ENCODE measurements at places on chromosomes 7 and 10.

GRCh38 chr7:102128303-102128702 is 158.4 kb upstream of the SH2B2 start:
- DNase-seq = no peak

GRCh38 chr10:13120786-13121499 is 21.0 kb downstream of the OPTN start:
- no peak for DNase-seq

GRCh38 chr7:38685851-38686250 is 54.7 kb upstream of the AMPH start:
- no peak for DNase-seq

GRCh38 chr7:116671681-116672595 is at the start of gene MET:
MET (plus strand) TSS chr7:116672196; CDS start chr7:116699085, 26,889 bp downstream.
- DNase-seq = peak; percentile 33

DNA sequence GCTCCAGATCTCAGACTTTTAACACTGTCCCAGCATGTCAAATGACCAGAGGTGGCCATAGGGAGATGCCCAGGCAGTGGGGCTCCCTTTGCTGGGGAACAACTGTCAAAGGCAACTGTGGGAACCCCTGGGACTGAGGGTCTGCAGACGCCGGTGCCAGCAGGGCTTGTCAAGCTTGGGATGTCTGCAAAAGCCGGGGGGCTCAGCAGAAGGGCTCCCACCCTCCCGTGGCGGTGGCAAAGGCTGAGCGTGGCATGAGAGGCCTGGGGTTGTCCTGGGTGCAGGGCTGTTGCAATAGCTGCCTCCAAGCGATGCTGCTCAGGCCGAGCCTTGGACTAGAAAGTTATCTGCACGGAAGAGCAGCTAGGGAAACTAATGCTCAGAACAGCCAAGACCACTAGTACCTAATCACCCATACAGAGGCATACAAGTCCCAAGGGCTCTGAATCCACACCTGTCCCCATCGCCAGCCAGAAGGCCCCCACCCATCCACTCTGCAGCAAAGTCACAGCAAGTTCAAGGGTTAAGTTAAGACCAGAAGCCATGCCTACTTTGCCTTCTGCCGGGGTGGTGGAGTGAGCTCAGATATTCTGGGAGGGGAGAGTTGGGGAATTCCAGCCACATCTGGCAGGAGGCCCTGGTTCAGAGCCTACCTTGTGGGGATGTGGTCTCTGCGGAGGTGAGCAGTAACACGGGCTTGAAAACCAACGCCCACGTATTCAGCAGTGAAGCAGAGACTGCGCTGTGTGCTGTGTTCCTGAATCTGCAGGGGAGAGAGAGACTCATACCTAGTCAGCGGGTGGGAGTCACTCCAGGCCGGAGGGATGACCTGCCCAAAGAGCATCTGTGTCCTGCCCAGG is 4.6 kb downstream of the SH2B2 start:
- no peak for DNase-seq

DNA sequence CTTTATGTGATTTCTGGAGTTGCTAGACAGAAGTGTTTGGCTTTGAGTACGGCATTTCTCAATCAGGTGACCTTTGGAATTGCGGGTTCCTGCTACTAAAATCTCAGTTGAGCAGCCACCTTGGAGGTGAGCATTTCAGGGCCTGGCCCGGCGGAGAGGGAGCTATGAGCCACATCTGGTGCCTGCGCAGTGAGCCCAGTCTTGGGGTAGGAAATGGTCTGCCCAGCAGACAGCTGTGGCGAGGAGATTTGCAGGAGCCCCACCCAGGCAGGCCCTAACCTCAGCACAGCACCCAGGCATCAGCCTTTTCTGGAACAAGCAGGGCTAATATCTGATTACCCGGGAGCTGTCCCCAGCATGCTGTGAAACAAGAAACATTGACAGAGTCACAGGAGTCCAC is 547.9 kb upstream of the FOXK1 start:
- no peak for DNase-seq

GRCh38 chr7:1619152-1620079 is 49.6 kb upstream of the PSMG3 start:
- DNase-seq = no peak

- DNase-seq = no peak
Measured at GRCh38 chr7:85320699-85321476, 134.0 kb upstream of the SEMA3D start.

DNA sequence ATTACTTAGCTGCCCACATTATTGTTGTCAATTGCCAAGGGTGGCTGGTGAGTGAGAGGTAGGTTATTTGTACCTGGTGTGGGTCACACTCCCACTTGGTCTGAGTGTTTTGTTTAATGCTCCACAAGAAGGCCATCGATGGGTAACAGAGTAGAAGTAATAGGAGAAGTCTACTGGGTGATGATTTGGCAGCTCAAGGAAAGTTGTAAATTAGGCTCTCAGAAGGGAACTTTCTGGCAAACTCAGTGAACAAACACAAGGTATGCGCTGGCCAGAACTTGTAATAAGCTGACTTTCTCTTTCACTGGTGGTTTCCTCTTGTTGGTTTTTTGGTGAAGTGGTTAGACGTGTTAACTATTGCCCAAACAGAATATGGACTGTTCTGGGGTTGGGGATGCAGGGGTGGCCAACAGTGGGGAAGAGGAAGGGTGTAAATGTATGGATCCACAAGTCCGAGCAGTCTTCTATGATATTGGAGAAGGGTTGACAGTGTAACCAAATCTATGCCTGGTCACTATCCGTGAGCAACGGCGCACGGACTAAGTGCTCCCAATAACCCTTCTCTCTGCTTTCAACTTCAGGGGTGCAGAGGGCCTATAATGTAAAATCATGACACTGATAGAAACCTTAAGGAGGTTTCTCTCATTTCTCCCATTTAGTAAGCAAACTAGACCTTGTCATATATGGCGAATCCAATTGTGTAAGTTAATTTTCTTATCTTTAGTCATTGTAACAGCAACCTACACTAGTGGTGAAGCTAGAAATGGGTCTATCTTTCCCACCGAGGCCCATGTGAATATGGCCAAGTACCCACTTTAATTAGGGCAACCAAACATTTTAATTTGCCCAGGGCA is 212.8 kb downstream of the PTEN start:
- DNase-seq = no peak

DNA sequence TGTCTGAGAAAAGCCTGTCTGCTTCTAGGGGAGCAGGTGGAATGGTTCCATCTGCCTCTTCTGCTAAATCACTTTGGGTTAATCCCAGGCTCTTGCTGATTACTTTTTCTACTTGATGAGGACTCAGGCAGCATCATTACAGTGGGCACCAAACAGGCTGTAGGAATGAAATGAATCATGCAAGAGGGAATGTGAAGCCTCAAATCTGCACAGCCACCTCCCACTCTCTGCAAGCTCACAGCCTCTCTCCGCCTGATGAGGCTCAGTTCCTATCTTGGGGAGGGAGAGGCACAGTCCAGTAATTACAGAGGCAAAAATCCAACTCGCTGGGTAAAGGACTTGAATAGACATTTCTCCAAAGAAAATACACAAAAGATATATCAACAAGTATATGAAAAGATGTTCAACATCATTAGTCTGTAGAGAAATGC is 34.0 kb downstream of the HSPA12A start:
- DNase-seq = no peak

GRCh38 chr7:67566101-67566500 is 569.5 kb downstream of the TYW1 start:
- DNase-seq = no peak

- DNase-seq = no peak
Measured at GRCh38 chr10:2137549-2138174, 400.3 kb upstream of the ADARB2 start.

- DNase-seq = no peak
Measured at GRCh38 chr7:26038201-26038990, 113.6 kb upstream of the NFE2L3 start.

- DNase-seq = no peak
Measured at GRCh38 chr7:15863951-15864625, 177.6 kb upstream of the MEOX2 start.

- no peak for DNase-seq
Measured at GRCh38 chr10:6499974-6500373, 80.1 kb downstream of the PRKCQ start.

DNA sequence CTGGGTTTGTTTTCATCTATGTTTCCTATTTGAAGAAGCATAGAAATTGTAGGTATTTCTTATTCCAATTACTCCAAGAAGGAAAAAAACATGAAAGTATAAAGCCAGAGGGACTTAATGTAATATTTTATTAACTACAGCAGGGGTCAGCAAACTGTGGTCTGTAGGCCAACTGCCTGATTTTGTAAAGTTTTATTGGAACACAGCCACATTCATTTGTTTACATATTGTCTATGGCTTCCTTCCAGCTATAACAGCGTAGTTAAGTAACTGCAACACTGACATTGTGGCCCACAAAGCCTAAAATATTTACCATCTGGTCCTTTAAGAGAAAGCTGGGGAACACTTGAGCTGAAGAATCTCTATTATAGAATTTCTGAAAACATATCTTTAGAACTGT is 306.2 kb downstream of the BICC1 start:
- DNase-seq = no peak

GRCh38 chr10:103584216-103585010 is 90.9 kb downstream of the NEURL1 start:
- DNase-seq = no peak

DNA sequence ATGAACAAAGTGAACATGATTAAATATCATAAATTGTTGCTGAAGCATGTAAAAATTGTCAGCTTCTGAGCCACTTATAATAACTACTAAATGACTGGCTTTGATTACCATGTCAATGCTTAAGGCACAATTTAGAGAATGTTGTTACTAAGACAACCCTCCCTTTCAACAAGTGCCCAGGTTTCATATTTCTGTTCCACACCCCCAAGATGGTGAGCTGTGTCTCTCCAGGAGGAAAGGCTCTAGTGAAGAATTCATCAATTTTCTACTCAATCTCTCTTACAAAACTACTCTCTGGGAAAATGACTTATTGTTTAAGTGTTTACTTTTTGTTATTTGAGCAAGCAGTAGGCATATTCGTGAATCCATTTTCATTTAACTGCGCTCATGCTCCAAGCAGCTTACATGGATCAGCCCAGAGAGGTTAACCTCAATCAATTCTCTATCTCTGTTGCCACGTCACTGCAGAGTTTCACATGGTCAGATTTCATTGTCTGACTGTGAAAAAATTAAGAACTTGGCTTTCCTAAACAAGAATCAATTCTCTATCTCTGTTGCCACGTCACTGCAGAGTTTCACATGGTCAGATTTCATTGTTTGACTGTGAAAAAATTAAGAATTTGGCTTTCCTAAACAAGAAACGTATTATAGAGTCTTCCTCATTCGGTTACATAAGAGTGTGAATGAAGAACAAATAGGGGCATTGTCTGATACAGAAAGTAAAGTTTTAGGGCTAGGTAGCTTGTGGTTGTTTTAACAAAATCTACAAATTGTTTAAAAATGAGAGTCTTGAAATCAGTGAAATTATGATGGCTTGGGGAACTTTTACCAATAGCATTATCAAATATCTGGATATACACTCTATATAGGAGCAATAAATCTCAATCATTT is 49.7 kb downstream of the CCDC71L start:
- no peak for DNase-seq

DNA sequence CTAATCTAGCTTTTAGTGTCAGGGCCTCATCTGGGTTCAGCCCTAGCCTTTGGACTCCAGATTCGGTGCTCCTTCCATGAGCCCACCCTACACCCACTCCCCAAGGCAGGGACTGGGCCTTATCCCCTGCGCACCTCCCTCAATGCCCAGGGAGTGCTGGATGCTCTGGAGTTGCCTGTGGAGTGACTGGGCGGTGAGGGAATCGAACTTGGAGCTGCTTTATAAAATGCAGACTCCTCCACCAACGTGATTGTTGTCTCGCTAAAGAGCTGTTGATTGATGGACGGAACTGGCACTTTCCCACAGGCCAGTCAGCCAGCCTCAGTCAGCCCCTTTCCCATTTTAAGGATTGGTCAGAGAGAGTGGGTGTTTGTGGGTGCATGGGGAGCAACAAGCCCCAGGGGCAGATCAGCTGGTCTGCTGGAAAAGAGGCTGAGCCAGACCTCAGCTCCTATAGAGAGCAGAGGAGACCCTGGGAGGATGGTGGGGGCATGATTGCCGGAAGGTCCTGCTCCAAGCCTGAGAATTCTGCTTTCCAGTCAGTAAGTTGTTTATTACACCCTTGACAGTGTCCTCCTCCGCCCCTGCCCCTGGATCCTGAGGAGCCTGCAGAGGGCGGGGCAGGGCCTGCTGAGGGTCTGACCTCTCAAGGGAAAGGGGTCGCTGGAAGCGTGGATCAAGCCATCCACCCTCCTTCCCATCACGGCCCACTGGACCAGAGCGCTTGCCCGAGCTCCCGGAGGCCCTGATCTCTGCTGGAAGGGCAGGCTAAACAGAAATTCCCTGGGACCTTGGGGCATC is 16.7 kb downstream of the UNC5B start:
- DNase-seq = no peak

- no peak for DNase-seq
Measured at GRCh38 chr10:46514431-46514861, 42.0 kb downstream of the GPRIN2 start.

GRCh38 chr10:93452143-93452542 is 30.0 kb downstream of the MYOF start:
- no peak for DNase-seq

- no peak for DNase-seq
Measured at GRCh38 chr10:88964360-88964759, 11.8 kb upstream of the ACTA2 start.

GRCh38 chr10:59865101-59865500 is 41.3 kb downstream of the CCDC6 start:
- DNase-seq = no peak

GRCh38 chr7:91898240-91898992 is 17.9 kb upstream of the MTERF1 start:
- DNase-seq = no peak

DNA sequence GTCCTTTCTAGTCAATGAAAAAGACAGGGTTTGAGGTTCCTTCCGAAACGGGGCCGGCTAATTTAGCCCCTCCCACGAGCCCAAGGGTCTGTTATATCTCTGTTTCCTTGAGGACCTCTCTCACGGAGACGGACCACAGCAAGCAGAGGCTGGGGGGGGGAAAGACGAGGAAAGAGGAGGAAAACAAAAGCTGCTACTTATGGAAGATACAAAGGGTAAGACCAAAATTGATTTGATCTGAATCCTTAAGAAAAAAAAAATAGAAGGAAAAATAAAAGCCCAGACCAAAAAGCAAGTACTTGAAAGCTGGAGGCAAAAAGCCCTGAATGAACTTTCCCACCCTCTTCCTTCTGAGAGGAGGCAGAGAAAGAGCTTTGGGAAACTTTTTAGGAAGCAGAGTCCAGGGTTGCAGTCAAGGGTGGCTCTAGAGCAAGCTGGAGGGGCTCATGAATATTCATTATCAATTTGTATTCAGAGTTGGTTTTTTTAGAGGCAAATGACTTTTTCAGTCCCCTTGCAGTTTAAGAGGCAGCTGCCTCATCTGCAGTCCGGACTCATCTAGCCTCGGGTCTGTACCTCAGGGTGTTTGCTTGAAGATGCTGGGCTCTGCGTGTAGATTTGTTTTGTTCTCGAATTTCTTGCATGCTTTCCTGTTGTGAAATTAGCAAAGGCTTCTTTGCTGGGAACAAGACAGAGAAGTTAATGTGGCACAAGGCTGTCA is at the start of gene ENTPD1:
Gene ENTPD1, plus strand, starts transcription at position 123 of the 721 bp plus-strand sequence. Its CDS starts 77 bp downstream, at position 200.
- no peak for DNase-seq

- no peak for DNase-seq
Measured at GRCh38 chr7:55569797-55570196, 2.5 kb downstream of the VOPP1 start.

- DNase-seq = no peak
Measured at GRCh38 chr10:124231168-124232155, 138.1 kb upstream of the CHST15 start.

GRCh38 chr10:89242840-89243568 is 8.6 kb downstream of the LIPA start:
- no peak for DNase-seq

Data from pulmonary artery endothelial cell (primary cell).